Activated CD4-positive, alpha-beta T cell treated with anti-CD3 and anti-CD28 coated beads, Interleukin-2, Interleukin-6, amounts not matched to agents 100 ng/mL and 50 ng/mL, durations not matched to agents 16 hours and 8 hours (primary cell): ENCODE measurements at places on chromosomes 7 and 10.
A peak's percentile ranks its signal among the peaks of the same experiment; 100 is the strongest.

DNA sequence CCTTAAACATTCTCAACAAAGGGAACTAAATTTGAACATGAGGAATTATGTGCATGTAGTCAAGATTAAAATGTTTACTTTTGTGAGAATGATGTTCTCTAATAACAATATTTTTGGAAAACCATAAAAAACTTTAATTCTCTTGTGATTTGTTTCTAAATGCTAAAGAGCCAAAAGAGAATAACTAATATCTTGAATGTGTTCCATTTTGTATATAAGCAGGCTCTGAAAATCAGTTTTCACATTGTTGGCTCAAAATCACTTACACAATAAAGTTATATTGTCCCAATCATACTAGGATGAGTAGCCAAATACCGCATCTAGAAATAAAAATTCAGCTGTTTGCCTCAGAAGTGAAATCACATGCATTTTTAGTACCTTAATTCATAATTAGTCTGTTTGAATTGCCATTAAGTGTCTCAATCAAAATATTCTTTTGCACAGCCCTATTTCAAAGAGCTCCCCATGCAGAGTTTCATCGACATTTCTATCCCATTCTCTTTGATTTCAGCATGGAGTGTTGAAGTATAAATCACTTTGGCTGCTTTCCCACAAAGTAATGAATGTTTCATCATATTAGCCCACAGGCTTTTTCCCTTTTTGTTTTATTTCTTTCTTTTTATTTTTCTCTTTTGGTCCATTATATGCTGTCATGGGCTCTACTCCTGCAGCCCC lies 420.3 kb upstream of the POM121L12 start:
- DNase-seq: no peak

- DNase-seq: peak; percentile 87
Measured at GRCh38 chr7:2214636-2215035, 18.1 kb downstream of the MAD1L1 start.

- DNase-seq: no peak
Measured at GRCh38 chr10:88181902-88182600, 318.6 kb downstream of the PTEN start.

GRCh38 chr7:139941421-139941820 lies 112.4 kb downstream of the TBXAS1 start:
- DNase-seq: no peak

DNA sequence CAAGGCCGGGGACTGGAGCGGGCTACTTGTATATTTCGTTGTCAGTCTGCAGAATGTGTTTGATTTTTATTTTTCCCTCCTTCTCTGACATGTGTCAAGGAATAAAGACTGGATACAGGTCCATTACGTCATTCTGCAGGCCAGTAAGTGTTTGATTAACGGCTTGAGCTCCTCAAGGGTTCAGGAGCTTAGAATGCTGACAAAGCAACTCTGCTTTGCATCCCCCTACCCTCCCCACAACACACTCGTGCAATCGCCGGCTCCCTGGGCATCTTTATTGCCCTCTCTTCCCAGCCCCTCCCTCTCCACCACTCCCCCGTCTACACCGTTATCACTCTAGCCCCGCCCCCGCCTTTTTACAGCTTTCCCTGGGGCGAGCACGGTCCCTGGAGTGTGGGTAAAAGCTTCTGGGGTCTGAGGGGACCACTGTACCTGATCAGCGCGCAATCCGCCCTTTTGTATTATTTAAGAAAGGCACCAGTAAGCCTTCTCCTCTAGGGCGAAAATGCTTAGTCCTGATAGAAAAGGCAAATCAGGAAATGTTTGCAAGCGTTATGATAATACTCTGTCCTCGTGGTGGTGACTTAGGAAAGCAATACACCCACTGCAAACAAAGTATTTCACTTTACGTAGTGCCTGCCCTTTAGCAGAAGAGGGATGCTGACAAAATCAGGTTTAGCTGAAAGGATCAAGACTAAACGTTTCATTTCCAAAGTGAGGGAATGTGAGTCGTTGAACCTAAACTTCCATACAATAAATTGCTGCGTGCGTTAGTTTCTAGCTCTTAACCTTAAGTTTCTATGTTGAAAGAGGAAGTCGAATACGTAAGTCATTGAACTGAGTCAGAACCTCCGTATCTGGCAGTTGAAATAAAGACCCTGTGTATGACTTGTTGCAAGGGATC lies 1.4 kb upstream of the CREB5 start:
- peak; percentile 3 for DNase-seq
